ENCODE measurements at places on chromosomes 11 and 22.

DNA sequence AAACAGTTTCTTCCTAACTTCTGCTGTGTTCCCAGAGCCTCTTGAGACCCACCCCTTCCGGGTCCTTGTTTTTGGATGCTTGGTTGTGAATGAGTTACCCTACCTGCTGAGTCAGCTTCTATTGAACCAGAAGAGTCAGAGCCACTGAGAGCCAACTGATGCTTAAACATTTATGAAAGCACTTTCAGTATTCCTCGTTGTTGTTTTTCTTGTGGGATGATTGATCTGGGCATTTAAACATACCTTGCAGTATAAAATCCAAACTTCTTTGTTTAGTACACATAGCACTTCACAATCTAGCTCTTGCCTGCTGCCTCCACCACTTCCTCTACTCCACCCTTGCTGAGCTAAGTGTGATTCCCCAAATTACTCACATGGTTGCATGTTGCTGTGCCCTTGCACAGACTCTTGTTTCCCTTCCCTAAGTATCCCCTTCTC is 5.5 kb downstream of the PRSS23 start:
- no peak for DNase-seq

- DNase-seq: no peak
Observed at GRCh38 chr11:33358150-33358831, 101.1 kb downstream of the HIPK3 start.

DNA sequence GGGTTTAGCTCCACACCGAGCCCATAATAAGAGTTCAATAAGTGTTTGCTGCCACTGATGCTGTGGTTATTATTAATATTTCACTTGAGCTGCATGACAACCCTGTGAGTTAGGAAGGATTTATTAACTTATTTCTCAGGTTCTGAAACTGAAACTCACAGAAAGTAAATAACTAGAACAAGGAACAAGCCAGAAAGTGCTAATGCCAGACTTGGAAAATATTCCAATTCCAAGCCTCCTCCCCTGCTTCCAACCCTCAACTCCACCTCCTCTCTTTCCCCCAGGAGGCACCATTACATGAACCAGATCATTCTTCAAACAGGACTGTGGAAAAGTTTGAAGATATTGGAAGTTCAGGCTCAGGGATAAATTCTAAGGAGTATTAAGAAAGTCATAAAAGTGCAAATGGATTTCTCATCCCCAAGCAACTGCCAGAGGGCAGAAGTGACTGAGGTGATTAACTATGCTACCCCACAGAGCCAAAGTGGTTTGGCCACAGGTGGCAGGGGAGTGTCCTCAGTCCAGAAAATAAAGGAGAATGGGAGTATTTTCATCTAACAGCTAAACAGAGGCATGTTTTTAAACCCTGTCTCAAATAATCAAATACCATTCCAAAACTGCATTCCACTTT is 3.2 kb upstream of the FJX1 start:
- no peak for DNase-seq

DNA sequence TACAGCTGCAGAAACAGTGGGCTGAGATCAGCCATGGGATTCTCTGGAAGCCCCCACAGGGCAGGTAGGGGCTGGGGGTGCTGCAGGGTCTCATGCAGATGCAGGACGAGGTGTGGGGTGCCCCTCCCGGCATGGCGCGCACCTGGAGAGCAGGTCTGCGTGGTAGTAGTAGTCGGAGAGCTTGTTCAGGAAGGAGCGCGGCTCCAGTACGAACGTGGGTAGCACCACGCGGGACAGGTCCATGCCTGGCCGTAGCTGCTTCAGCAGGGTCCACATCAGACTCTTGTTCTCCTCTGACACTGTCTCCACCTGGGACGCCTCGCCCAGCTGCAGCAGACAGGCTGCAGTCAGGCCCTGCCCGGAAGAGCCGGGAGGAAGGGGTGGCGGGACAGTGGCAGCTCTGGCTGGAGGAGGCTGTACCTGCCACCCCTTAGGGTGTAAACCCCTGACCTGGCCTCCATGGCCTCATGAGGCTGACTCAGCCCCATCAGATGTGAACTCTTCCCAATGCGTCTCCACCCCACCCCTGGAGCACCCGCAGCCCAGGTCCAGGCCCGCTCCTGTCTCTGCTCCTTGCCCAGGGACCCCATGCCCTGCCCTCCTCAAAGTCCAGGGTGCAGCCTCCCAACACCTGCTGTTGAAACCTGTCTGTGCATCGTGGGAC is 47.0 kb upstream of the CARS1 start:
- DNase-seq: no peak

DNA sequence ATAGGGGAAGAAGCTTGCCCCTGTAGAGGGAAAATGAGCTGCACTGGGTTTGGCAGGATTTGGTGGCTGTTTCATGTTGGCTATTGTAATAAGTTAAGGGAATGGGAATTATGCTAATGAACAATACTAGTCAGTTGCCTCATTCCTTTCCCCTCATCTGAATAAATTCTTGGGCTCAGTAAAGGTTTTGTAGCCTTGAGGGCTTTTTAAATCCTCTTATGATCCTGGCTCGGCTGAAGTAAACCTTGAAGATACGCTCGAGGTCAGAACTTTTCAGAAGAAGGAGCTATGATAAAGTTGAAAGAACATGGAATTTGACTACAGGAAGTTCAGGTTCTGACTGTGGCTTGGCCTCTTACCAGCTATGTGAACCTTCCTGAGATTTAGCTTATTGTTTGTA is 448.7 kb downstream of the RAB38 start:
- no peak for DNase-seq

- DNase-seq: no peak
Observed at GRCh38 chr11:94997437-94997836, 23.9 kb downstream of the KDM4D start.

DNA sequence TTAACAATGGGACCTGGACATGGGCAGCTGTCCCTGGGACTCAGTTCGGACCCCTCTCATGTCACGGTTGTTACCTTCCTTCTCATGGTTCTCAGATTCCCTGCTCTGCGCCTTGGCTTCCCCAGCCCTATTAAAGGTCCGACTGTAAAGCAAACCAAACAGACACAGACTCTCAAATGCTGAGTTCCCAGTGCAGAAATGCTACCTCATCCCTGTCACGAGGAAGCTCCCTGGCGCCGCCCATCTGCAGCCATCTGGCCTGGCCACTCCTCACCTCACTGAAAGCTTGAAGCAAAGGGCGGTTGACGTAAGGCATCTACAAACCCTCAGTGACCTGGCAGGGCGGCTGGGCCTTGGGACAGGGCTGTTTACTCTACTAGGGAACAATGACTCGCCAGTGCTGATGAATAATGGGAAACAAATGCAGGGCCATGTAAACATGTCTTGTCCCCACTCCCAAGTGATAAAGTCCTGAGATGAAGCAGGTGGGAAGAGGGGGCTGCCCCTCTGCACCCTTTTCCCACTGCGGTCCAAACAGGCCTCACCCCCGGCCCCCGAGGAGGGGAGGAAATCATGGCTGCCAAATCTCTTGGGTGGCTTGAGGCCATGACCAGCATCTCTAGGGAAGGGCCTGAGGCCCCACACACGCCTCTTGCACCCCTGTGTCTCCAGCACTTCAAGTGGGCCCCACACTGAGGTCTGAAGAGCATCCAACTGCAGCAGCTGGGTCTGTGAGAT is 49.3 kb downstream of the SCUBE1 start:
- peak; percentile 35 for DNase-seq

GRCh38 chr11:45151362-45151982 is 5.0 kb downstream of the PRDM11 start:
- DNase-seq: no peak

Data from CD4-positive, alpha-beta T cell (primary cell).